ENCODE measurements at places on chromosomes 1 and 21.
A peak's percentile ranks its signal among the peaks of the same experiment; 100 is the strongest.

- no peak for DNase-seq
Measured at GRCh38 chr1:166182281-166182680, 15.5 kb upstream of the FAM78B start.

- no peak for DNase-seq
Measured at GRCh38 chr1:175708787-175709186, 34.6 kb downstream of the TNR start.

GRCh38 chr1:99532276-99532580, 113.7 kb upstream of the PALMD start:
- DNase-seq = no peak

GRCh38 chr1:155897746-155898145, 13.4 kb downstream of the RIT1 start:
- no peak for DNase-seq

GRCh38 chr1:243539636-243540035, 283.8 kb downstream of the SDCCAG8 start:
- no peak for DNase-seq

DNA sequence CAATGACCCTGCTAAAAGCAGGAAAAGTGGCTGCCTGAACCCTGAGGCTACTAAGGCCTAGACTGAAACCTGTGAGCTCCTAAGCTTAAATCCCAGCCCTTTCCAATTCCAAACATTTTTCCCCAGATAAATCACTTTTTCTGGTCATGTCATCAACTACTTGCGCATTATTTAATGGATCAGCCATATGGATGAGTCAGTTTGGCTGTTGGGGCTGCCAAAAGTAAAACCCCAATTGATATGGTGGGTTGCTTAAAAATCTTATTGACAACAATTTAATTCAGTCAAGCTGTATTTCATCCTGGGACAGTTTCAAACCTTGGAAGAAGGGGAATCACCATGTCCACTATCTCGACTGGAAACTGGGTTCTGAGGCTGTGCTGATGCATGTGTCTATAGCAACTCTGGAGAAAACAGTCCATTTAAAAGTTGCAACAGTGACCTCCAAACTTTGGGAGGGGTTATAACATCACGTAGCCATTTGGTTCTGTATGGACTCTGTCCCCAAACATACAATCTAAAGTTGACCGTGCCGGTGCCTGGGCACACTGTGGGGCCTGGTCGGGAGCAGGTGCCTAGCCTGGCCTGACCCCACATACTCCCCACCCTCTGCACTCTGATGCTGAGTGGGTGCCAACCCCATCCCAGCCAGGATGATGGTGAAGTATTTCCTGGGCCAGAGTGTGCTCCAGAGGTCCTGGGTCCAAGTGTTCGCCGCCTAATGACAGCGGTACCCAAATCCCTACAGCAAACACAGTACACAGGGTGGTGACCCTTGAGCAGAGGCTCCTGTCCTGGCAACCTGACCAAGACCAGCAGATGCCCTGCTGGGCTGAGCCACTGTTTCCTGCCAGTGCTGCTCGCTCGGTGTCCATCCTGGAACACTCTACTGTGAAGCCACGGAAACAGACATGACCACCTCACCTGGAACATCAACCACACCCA, 46.5 kb upstream of the LRRC52 start:
- DNase-seq = no peak

- no peak for DNase-seq
Measured at GRCh38 chr1:206439205-206439604, 31.1 kb upstream of the IKBKE start.

- DNase-seq = no peak
Measured at GRCh38 chr1:67576474-67576873, 108.5 kb upstream of the GADD45A start.

- DNase-seq = no peak
Measured at GRCh38 chr1:89906088-89906487, 85.3 kb downstream of the LRRC8D start.

- no peak for DNase-seq
Measured at GRCh38 chr1:221712776-221713431, 29.0 kb downstream of the DUSP10 start.

DNA sequence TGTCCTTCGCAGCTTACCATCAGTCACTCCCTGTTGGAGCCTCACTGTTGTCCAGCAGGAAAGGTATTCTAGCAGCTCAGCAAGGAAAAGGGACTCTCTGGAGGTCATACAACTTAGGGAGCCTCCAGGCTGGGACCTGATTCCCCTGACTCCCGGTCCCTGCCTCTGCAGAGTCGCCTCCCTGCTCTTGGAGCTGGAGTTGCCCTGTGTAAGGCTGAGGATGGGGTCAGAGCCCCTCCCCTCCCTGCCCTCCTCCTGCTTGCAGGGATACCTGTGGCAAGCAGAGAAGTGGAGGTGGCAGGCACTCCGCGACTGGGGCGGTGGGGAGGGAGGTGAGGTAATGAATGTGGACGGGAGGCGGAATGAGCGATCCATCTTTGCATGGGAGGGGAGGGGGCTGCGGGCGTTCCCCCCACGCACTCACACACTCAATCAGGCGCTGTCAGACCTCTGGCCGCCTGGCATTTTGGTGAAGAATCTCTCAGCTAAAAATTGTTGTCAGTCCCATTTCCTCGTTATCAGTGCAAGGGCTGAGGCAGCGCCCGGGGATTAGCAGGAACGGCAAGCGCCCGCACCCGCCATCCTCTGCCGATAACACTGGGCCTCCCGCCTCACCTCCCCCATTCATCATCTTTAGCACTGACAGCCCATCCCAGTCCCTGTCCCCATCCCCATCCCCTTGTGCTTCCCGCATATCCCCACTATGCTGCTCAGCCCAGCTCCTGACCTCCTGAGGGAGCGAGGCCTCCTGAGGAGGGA, 64.3 kb downstream of the TMEM53 start:
- peak; percentile 52 for DNase-seq

DNA sequence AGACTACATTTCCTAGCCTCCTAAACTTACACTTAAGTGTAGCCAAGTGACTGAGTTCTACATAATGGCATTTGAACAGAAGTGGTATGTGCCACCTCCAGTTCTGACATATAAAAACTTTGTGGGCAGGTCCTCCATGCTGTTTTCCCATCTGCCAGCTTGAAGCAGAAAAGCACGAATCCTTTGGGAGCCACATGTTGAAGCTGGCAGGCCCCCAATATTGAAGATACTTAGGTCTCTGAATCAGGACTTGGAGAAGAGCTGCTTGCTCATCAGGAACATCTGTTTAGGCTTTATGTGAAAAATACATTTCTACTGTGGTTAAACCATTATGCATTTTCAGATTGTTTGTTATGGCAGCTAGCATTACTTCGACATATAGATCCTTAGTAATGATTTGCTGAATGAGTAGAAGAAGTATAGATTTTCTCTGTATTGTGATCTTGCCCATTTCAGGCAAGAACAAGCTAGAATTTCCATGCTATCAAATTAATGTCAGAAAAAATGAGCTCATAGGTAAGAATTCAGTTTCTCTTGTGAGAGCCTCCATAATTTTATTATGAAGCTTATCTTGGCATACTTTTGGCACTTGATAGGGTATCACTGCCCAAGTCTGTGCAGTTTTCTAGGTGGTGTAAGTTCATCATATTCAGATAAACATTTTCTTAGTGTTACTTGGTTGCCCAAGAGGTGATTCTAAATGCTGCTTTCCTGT, 68.4 kb downstream of the GDAP2 start:
- DNase-seq = no peak

DNA sequence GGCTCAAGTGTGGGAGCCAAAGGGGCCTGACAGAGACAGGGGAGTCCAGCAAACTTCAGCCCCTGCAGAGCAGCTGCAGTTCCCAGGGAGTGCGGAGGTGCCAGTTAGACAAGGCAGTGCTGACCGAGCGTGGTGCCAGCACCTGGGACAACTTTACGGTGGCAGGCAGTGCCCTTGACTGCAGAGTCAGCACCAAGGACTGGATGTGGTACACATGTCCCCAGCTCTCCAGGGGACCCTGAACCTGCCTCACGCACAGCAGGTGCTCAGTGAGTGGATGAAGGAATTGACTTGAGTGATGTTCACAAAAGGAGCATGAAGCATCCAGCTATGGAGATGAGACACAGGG, 296.5 kb downstream of the SIPA1L2 start:
- DNase-seq = no peak

DNA sequence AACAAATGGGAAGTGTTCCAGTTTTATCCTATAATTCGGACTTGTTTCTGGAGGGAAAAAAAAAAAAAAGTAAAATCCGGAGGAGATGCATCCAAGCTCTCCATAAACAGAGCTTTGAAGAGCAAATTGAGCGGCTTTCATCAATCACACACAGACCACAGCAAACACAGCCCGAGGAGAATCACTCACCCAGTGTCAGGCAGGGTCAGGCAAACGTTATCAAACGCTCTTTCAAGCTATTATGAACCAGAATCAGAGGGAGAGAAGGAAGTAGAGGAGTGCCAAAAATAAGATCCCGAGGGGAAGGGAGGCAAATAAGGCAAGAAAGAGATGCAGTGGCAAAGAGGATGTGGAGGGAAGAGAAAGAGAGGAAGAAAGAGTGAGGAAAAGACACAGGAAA, 188.3 kb upstream of the CAMK1G start:
- no peak for DNase-seq

GRCh38 chr1:201704439-201704792, 124.5 kb upstream of the IPO9 start:
- no peak for DNase-seq

DNA sequence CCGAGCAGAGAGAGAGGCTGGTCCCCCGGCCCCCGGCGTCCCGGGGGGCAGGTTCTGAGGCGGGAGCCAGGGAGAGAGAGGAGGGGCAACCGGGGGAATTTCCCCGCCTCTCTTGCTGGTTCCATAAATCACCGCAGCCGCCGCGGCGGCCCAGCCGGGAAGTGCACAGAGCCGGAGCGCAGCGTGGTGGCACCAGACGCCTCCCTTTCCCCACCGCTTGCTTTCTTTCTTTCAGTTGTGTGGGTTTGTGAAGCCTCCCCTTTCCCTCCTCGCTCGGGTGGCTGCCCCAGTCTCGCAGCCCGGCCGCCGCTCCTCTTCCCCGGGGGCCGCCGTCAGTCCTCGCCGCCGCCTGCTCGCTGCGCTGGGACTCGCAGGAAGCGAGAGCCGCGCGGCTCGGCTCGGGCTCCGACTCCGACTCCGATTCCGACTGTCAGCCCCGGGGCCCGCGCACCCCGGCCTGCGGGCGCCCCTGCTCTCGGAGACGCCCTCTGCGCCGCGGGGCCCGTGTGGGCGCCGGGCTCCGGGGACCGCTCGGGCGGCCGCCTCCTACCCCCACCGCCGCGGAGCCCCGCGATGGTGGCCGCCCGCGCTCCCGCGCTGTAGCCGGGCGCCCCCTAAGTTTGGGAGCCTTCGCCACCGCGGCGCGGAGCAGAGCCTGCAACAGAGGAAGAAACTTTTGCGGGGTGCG, at the start of gene CACHD1:
TSS of gene CACHD1 (plus strand) at position 153 of the 688 bp plus-strand sequence. CDS start 616 bp downstream, outside the sequence.
- DNase-seq = peak; percentile 89

DNA sequence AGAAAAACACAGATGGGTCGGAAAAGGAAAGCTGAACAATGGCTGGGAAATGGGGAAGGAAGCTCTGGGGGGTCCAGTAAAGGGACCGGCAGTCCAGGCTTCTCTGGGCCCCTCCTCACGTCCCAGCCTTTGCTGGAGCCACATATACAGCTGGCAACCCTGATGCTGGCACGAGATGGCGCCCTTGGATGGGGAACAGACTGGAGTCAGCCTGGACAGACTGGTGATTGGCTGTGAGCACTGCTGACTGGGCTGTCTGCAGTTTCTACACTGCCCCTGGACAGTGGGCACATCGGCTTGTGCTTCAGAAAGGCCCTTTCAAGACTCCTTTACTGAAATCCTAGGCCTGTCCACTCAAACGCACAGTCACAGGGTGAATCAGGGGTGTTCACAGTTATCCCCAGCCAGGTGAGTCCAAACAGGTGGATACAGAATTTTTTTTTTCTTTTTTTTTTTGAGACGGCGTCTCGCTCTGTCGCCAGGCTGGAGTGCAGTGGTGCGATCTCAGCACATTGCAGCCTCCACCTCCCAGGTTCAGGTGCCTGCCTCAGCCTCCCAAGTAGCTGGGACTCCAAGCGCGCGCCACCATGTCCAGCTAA, 31.1 kb upstream of the ZBTB40 start:
- DNase-seq = peak; percentile 88
